ENCODE measurements at places on chromosomes 6 and 20.

DNA sequence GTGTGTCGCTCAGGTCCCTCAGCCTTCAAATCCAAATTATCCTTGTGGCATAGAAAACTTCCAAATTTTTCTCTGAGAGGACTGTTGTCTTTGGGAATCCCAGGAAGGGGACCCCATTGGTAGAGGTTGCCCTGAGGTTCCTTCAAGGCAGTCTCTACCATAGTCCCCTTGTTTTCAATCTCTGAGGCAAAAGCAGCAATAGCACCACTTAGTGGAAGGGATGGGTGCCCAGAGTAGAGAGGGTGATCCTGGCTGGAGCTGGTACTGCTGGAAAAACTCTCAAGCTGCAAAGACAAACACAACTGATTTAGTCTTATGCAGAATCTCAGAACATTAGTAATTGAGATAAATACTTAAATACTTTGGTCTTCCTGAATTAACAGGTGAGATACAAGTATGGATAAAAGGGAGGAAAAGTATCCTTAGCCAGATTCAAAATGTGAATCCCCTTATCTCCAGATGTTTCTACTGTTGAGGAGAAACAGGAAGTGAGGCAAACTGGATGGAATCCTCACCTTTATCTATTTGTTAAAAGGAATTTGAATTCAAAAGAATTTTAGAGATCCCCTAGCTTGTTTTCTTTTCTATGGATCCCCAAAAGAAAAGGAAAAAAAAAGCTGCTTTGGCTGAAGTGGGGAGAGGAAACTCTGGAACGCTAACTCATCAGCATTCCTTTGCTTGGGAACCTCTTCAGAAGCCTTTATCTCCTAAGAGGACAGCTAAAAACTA lies 13.4 kb downstream of the ZNF318 start:
- DNase-seq: no peak

DNA sequence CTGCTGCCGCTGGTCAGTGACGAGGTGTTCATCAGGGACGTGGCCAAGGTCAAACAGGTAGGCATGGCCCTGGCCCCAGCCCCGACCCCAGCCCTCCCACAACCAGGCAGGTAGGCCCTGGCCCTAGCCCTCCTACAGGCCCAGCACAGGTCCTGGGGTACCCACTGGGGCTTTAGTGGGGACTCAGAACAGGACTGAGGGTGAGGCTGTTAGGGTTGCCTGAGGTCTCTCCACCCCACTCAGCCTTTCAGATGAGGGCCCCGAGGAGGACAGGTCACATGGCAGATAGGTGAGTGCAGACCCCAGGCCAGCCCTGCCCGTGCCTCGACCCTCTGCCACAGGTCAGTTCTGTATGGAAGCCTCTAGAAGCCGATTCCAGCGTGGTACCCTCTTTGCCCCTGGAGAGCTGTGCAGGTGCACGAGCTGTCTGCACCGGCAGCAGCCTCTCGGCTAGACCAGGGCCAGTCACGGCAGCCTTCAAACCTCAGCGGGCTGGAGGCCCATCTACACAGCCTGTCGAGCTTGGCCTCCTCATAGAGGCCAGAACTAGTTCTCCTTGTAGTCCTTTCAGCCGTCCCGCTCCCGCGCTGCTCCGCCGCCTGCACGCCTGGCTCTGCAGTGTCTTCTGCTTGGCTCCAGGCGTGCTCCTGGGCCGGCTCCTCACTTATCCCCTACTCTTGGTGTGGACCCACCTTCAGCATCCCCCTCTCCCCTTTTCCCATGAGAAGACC lies 35.5 kb downstream of the PYGB start:
- DNase-seq: no peak

DNA sequence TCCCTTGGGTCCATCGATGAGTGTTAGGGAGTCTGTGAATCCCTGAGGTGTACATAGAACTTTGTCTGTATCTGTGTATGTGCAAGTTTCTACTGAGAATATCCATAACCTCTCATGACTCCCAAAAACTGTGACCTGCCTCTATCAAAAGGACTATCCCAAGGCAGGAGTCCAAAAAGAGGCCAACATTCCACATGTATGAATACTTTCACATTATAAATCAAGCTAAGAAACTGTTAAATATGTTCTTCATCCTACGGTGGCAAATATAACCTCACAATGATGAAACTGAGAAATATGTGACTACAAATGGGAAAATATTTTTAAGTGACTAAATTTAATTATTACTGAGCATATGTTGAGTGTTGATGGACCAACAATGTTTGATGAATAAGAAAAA lies 16.1 kb upstream of the STX11 start:
- no peak for DNase-seq

DNA sequence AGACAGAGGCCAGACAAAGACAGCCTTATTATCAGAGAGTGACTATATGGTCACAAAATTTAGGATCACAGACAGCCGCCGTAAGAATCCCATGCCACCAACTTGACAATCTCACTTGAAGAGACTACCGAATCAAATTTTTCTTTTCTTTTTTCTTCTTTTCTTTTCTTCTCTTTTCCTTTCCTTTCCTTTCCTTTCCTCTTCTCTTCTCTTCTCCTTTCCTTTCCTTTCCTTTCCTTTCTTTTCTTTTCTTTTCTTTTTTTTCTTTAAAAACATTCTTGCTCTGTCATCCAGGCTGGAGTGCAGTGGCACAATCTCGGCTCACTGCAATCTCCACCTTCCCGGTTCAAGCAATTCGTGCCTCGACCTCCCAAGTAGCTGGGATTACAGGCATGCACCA lies 1.2 kb upstream of the EPPIN start:
- DNase-seq: no peak

GRCh38 chr20:36060676-36061075 lies 92.3 kb downstream of the CNBD2 start:
- DNase-seq: no peak

GRCh38 chr6:4957521-4958231 lies 46.2 kb downstream of the RPP40 start:
- DNase-seq: no peak

GRCh38 chr6:118135371-118135770 lies 228.3 kb downstream of the SLC35F1 start:
- DNase-seq: no peak

DNA sequence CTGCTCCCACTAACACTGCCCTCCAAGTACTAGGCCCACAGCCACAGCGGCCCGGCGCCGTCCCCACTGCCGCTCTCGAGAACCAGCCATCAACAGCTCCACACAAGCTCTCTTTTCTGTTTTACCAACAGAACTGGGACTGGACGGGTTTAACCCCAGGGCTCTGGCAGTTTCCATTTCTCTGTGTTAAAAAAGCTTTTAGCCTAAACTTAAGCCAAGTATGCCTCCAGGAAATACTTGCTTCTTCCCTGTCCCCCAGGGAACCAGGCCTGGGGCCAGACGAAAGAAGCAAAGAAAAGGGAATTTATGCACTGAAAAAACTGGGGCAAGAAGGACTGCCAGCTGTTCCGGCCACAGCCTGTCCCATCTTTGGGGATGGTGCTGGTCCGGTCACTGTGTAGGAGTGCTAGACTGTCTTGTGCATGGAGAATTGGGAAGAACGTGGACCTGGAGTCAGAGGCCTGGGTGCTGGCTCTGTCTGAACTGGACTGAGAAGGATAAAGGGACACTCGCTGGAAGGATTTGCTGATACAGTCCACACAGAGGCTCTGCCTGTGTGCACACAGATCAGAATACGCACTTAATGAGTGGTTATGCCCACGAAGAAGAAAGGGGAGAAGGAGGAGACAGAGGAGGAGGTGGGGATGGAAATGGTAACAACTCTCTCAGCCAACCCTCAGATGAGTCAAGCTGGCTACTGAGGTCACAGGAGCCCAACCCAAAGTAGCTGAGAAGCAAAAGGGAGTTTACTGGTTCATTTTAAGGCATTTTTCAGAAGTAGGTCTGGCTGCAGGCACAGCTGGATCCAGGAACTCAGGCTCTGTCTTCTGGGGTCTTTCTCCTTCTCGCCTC lies 254.4 kb upstream of the PMEPA1 start:
- no peak for DNase-seq

DNA sequence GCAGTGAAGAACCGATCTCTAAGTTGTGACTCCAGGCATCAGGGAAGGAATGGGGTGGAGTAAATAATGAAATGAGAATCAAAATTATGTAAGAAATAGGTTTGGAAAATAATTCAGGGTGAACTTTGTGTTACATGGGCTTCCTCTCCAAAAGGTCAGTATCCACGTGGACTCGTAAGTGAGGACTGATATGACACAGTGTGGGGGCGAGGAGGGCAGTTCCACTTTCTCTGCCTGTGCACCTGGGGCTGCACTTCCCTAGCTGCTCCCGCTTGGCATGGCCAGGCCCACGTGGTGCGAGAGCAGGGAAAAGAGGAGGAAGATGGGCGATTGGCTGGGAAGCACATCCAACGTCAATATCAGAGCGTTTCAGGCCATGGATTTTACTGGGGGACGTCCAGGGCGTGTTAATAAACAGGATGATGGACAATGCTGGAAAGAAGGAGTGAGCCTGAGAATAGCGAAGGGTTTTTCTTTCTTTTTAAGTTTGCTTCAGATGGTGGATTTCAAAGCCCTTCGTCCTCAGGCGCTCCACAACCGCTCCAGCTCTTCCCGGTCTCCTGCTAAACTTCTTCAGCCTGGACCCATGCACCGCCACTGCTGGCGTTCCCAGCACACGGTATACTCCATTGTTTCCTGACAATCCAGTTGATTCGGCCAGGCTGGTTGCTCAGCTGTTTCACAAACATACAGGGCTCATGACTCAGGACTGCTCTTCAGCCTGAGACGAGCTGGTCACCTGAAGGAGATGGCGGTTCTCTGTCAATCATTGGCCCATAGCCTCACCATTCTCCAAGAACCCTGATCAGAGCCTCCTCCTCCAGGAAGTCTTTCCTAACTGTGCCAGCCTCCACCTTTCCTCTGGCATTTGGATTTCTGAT lies 11.8 kb downstream of the CCR6 start:
- DNase-seq: no peak

DNA sequence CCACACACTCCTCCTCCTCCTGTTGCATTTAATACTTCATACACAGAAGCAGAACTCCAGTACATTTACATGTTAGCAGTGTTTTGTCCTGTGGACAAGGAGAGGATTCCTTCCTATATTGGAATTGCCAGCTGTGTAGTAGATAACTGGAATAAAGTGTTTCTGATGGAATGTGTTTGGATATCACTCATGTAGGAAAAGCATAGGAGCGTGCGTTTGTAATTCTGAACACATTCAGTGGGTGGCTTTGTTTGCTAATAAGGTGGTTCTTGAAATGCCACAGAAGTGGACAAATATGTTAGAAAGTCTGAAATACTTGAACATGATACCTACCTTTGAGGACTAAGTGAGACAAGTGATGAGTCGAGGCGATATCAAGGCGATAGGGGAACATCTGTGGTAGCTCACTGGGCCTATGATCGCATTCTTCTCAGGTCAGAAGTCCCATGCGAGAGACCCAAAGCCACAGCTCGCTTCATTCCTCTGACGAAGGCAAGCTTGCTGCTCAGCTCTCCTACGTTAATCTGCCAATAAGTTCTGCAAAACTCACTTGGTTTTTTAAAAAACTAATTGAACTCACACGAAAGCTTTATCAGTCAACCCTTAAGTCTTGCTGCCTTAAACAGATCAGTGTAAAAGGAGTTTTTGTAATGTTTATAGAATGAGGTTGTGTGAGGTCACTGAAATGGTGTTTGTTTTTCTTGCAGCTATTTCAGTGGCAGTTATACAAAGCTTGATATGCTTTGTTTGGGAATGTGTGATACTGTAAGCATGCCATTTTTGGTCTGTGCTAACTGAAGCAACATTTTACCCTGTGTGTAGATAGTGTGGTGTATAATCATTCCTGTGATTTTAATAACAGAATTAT lies 159.9 kb downstream of the SOX4 start:
- DNase-seq: no peak

- DNase-seq: no peak
These were observed 231.3 kb downstream of the TFAP2C start for GRCh38 chr20:56860413-56860812.

- no peak for DNase-seq
These were observed 152.5 kb downstream of the FOXC1 start for GRCh38 chr6:1762203-1762602.

DNA sequence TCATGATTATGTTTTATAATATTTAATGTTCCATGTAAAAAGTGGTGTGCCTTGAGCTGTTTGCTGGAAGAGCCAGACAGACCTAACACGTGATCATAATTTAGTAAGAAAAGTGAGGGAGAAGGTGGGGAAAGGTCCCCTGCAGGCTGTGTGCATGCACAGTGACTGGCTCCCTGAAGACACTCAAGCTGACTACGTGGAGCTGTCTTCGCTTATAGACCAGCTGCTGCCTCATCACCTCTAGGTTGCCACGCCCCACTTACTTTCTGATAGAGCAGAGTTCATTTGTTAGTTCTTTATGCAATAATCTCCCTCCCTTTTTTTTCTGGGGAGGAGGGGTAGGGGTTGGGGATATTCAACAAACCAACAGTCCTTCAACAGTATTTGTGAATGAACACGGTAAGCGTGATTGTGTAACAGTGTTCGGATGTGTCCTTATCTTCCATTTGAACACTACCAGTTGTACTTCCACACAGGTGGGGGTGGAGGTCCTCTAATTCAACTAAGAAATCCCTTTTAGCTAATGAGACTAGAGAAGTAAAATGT lies 157.3 kb downstream of the BACH2 start:
- DNase-seq: no peak

GRCh38 chr6:36752187-36752885 lies 54.7 kb downstream of the RAB44 start:
- DNase-seq: no peak

DNA sequence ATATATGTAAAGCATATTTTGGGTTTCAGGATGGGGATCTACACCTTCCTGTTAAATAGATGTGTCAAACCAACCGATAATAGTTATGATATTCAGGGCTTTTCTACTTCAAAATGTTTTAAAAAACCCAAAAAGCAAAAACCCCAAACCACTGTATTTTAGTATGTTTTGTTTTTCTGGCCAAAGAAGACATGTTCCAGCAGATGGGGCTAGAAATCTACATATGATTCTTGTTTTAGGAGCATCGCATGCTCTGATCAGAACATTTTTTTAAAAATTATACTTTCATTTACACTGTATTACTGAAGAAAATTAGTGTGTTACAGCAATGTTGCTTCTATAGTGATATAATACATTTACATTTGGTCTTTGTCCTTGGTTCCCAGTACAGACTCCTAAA lies 11.0 kb downstream of the RMND1 start:
- DNase-seq: no peak

DNA sequence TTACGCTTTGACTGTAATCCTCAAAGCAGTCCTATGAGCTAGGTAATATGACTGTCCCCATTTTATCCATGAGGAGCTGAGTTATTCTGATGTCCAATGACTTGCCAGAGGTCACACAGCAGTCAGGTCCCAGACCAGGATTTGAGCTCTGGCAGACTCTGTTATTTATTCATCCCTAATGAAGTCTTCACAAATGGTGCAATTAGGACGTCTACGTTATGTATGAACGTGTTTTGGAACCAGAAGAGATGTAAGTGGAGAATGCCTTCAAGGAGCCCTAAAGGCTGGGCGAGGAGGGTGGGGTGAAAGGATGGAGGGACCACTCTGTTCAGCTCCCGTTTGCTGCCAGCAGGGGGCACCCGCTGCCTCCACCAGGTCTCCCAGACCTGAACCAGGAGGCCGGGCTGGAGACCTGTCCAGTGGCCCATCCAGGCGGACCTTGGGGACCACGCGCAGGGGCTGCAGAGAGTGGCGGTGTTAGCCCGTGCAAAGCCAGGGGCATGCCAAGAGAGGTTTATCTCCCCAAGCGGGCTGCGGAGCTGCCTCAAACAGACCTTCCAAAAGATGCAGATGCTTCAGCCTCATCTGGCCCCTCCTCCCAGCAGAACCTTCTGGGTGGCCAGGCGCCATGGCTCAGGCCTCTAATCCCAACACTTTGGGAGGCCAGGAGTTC lies 15.2 kb upstream of the ZNF335 start:
- DNase-seq: peak; percentile 68

- DNase-seq: no peak
These were observed 73.8 kb downstream of the PRKN start for GRCh38 chr6:162653808-162654207.

Data from progenitor cell of endocrine pancreas (in vitro differentiated cells).